ENCODE measurements at places on chromosomes 11 and 22.

GRCh38 chr11:63573881-63574855 lies 11.0 kb upstream of the PLAAT2 start:
- DNase-seq: peak; percentile 71

- DNase-seq: no peak
Measured at GRCh38 chr11:16347928-16348685, 8.2 kb downstream of the SOX6 start.

DNA sequence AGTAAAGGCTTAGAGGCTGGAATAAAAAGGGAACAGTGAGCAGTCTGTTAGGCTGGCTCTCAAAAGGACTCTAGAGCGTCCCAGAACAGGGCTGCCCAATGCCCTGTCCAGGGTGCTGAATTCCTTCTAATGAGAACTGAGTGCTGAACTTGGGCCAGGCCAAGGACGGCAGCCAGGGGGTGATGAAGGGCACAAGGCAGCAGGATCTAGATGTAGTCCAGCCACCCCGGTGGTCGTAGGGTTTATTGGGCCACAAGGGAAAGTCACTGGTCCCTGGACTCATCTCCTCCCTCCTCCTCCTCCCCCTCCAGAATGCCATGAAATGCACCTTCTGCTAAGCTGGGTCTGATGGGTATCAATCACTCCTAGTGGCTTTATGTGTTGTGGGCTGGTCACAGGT lies 19.2 kb downstream of the NPTXR start:
- no peak for DNase-seq

GRCh38 chr11:211741-212140 lies 4.2 kb downstream of the RIC8A start:
- no peak for DNase-seq

- no peak for DNase-seq
Measured at GRCh38 chr11:42521994-42522393, 789.8 kb upstream of the API5 start.

All from T-helper 1 cell (primary cell).